ENCODE measurements at places on chromosomes 6 and 20.

- no peak for DNase-seq
Observed at GRCh38 chr6:161261325-161261724, 12.5 kb downstream of the AGPAT4 start.

GRCh38 chr6:44022671-44023352 lies 104.4 kb downstream of the MRPL14 start:
- no peak for DNase-seq

GRCh38 chr6:92538275-92538674 lies 881.1 kb downstream of the EPHA7 start:
- no peak for DNase-seq

GRCh38 chr6:7114744-7115458 lies 7.1 kb downstream of the RREB1 start:
- DNase-seq, result no peak

DNA sequence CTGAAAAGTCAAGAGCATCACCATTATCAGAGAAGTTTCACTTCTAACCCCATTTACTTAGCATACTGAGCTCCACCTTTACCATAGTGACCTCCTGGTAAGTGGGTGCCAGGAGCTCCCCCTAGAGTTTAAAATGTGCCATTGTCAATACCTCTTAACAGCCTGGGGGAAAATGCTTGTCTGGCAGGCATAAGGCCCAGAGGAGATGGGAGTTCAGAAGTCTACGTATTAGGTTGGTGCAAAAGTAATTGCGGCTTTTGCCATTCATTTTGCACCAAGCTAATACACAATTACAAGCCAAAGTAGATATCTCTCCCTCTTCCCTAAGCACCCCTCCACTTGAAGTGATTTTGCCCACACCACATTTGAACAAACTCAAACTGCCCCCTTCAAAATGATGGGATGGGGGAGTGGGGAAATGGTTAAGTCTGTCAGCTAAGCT lies 919.0 kb downstream of the KIF16B start:
- DNase-seq, result no peak

DNA sequence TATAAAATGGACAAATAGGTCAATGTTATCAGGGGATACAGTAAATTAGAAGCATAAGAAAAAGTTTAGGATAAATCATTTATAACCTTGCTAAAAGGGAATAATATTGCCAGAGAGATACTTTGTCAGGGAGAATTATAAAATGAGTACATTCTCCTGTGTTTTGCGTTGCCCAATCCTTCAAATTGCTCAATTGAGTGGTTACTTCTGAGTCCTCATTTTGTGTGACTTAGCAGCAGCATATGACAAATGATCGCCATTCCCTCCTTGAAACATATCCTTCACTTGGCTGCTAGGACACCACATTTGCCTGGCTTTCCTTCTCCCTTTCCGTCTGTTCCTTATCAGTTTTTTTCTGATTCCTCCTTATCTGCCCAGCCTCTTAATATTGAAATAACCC lies 106.7 kb upstream of the FLRT3 start:
- no peak for DNase-seq

- no peak for DNase-seq
Observed at GRCh38 chr6:46023216-46023915, 7.7 kb upstream of the CLIC5 start.

DNA sequence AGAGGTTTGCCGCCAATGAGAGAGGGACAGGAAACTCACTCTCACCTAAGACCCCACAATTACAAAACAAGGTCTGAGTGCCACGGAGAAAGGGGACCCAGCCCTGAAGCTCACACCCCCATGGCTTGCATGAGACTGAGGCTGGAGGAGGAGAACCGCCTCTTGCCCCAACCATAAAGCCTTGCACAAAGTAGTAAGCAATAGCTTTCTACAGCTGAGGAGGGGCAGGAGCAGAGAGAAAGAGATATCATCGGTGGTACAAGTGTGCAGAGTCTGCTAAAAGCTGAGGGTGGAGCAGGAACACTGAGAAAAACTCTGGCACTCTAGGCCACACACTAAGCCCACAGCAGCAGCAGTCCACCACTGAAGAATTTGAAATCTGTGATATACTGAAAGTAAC lies 37.7 kb downstream of the OSTM1 start:
- DNase-seq, result no peak

GRCh38 chr6:11197175-11197536 lies 35.3 kb downstream of the NEDD9 start:
- no peak for DNase-seq

DNA sequence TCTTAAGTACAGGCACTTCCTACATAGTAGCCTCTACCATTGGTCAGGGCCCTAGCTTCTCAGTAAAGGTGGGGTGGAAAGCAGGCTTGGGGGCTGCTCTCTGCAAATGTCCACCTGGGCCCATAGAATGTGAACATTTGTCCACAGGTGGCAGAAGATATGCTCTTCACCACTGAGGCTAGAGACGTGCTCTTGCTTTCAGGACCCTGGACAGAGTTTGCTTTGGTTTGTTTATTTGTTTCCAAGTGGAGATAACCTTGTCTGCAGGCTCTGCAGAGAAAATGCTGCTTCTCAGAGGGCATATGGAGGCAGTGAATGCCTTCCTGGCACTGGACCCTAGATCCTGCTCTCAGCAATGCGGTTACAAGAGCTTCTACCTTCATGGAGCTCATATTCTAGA lies 129.0 kb downstream of the F13A1 start:
- no peak for DNase-seq

GRCh38 chr20:18628330-18628920 lies 40.6 kb downstream of the DTD1 start:
- no peak for DNase-seq

DNA sequence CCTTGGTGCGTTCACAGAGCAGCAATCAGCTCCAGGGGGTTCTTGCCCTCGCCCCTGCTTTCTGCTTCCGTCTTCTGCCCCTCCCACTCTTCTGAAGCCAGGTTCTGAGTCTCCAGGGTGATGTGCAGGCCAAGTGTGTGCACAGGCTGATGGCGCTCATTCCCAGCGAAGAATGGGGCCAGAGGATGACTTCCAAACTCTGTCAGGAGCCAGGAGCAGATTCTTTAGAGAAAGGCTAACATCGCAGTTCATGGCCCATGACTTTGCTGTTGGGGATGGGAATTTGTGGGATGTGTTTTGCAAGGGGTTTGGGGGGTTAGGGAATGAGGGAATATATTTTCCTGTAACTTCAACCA lies 56.1 kb upstream of the CCN6 start:
- no peak for DNase-seq

- no peak for DNase-seq
Observed at GRCh38 chr6:135250234-135250633, 69.1 kb downstream of the MYB start.

DNA sequence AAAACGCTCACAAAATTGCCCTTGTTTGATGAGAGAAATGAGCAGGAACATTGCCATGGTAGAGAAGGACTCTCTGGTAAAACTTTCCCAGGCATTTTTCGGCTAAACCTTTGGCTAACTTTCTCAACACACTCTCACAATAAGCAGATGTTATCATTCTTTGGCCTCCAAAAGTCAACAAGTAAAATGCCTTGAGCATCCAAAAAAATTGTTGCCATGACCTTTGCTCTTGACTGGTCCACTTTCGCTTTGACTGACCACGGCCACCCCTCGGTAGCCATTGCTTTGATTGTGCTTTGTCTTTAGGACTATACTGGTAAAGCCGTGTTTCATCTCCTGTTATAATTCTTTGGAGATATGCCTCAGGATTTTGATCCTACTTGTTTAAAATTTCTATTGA lies 41.1 kb upstream of the PREP start:
- no peak for DNase-seq

DNA sequence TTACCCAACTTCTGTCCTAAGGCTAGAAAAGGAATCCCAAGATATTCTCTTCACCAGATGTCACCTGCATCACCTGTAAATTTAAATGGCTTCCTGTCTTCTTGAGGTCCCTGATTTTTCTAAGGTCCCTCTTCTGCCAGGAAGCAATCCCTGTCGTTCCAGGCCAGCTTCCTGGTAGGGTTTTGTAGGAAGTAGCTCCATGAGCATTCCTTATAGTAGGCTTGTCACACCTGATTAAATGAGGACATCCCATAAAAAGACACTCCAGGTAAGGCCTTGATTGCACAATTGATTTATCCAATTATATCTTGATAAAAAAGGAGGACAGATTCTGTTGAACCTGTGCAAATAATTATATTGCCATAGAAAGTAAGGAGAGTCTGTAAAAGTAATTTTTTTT lies 8.7 kb downstream of the RAB44 start:
- no peak for DNase-seq

DNA sequence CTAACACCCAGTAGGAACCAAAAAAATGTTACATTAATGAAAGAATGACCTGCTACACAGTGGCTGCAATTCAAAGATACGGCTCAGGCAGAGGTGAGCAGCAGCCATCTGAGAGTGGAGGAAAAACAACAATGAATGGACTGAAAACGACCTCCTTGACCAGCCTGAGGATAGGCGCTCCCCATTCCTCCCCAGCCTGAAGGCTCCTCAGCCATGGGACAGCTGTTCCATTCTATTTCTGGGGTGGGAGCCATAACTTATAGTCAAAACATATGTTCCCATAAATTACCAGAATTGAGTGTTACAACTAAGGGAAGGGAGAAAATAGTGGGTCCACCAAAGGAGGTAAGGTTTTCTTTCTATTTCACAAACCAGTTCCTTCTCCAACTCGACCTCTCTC lies 27.2 kb downstream of the FYN start:
- no peak for DNase-seq

- DNase-seq, result no peak
Observed at GRCh38 chr6:11632231-11632630, 94.7 kb downstream of the TMEM170B start.

- no peak for DNase-seq
Observed at GRCh38 chr6:113578691-113579090, 278.5 kb upstream of the MARCKS start.

DNA sequence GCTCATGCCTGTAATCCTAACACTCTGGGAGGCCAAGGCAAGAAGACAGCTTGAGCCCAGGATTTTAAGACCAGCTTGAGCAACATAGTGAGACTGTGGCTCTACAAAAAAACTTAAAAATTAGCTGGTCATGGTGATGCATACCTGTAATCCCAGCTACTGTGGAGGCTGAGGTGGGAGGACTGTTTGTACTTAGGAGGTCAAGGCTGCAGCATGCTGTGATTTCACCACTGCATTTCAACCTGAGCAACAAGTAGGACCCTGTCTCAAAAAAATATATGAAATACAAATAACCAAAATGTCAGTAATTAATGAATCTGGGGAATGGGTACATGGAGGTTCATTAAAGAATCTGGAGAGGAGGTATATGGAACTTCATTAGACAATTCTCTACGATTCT lies 9.9 kb downstream of the FKBP5 start:
- no peak for DNase-seq

DNA sequence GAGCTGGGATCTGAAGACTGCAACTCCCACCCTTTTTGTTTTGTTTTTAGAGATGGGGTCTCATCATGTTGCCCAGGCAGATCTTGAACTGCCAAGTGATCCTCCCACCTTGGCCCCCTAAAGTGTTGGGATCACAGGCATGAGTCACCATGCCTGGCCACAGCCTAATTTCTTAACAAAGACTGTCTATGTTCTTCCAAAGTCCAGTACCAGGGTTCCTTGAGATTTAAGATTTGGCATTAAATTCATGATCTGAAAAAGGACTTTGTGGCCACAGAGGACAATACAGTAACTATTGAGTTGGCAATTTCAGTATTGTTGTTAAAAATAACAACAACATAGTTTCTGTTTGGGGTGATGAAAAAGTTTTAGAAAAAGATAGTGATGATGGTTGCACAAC lies 28.7 kb upstream of the BEND3 start:
- DNase-seq, result no peak

Measured in stimulated activated naive CD4-positive, alpha-beta T cell treated with Interleukin-2 at 50 U/mL for 16 hours (primary cell).